KG1 (cell line): ENCODE measurements at places on chromosomes 1 and 21.

- no peak for DNase-seq
Measured at GRCh38 chr1:93324486-93325464, 20.9 kb upstream of the DR1 start.

- no peak for DNase-seq
Measured at GRCh38 chr1:12052008-12052573, 11.0 kb upstream of the TNFRSF8 start.

DNA sequence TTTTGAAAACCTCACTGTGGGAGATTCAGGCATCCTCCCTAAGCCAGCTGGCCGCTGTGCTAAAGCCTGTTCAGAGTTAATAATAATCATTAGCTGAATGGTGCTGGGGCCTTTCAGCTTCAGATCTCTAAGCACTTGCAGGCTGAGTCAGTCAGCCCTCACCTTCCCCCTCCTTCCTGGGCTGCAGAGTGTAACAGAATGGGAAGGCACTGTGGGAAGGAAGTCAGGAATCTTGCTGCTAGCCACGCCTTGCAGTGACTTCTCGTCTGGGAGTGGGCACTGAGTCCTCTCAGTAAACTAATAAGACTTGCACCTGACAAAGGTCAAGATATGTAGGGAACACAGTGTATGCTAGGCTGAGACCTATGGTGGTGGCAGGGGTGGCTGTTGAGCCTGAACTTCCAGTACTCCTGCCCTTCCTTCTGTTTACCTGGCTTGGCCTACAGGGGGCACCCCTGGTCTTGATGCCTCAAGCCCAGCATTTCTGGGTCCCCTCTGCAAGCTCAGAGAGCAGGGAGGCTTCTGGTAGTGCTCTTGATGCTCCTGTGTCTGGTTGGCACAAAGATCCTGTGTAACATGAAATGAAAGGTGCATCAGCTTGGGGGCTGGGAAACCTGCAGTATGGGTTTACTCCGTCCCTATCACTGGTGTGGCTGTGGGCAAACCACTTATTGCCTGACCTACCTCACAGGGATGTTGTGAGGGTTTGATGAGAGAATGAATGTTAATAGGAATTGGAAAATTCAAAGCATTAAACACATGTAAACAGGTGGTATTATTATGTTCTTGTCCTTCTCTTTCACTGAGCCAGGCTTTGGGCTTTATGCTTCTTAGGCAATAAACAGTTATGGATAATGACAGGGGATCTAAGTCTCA lies 6.0 kb downstream of the CYB561D1 start:
- DNase-seq: peak; percentile 19

- no peak for DNase-seq
Measured at GRCh38 chr1:108583757-108584427, 24.0 kb downstream of the EEIG2 start.

- no peak for DNase-seq
Measured at GRCh38 chr1:167491586-167492461, 26.5 kb downstream of the CD247 start.

DNA sequence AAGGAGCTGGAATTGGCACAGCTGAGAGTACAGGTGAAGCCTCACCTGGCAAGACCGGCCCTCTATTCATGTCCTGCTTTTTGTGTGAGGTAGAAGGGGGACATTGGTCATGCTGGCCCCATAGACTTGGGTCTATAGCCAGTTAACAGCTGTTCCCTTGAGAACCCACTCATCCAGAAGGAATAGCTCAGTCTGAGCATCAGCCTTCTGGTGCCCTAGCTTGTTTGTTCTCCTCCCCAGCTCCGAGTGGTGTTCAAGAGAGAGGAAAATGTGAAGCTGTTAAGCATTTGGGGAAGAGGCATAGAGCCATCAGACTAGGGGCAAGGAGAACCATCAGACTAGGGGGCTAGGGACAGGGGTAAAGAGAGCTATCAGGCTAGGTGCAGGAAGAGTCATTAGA lies 290.9 kb downstream of the SIPA1L2 start:
- no peak for DNase-seq

- no peak for DNase-seq
Measured at GRCh38 chr1:161214369-161214768, 726 bp upstream of the FCER1G start.

GRCh38 chr1:46767649-46768282 lies 31.1 kb upstream of the CYP4B1 start:
- no peak for DNase-seq

DNA sequence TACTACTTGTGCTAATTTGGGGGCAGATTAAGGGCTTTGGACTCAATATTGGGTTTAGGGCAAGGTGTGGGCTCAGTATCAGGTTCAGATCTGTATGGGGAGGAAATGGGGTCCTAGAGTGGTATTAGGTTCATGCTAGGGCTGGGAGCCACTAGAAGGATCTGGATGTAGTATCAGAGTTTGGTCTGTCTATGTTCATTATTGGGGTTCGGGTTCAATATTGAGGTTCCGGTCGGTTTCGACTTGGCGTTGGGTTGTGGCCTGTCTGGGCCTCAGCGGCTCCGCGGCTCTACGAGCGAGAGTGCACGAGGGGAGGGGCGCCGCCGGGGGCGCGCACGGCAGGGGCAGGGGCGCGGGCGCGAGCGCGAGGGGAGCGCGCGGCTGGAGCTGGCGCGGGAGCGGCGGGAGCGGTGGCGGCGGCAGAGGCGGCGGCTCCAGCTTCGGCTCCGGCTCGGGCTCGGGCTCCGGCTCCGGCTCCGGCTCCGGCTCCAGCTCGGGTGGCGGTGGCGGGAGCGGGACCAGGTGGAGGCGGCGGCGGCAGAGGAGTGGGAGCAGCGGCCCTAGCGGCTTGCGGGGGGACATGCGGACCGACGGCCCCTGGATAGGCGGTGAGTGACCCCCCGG lies at the start of gene PTPRF:
PTPRF (plus strand) TSS at position 401 of the 624 bp plus-strand sequence. CDS start 14,193 bp downstream, outside the sequence.
- DNase-seq: no peak

DNA sequence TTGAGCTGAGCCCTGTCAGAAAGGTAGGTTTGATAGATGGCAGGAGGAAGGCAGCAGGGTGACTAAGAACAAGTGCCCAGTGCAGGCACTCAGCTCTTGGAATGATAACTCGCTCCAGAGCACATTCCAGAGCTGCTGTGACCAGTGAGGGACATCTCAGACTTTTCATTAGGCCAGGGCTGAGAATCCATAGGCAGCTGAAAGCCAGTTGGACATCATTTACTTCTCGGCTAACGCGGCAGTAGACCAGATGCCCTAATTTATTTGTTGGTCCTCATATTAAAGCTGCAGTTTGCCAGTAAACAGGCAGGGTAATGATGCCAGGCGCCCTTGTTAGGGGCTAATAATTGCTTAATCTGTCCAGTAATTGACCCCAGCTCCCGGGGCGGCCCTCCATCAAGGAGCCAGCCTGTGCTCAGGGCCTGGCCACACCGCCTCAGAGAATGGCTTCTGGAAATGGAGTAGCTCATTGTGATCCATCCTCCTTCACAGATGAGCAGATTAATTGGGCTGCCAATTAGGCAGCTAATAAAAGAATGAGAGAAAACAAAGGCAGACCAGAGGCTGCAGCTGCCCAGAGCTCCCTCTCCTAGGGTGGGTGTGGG lies 122.0 kb downstream of the BEND5 start:
- no peak for DNase-seq

- no peak for DNase-seq
Measured at GRCh38 chr1:27141266-27142003, 13.5 kb downstream of the SLC9A1 start.

DNA sequence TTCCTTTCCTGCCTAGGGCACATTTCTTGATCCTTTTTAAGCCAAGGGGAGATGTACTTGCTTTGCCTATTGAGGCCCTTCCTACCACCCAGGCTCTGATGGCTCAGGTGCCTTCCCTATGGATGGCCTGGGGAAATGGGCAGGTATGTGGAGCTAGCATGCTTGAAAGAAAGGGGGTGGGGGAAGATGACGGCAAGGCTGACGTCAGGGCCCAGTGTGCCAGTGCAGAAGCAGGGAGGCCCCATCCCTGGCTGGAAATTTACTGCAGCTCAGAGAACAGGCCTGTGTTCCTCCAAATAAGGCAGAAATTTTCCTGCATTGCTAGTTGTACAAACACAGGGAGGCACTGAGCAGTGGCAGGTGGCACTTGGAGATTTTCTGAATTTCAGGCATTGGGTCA lies 453.2 kb upstream of the VAMP3 start:
- no peak for DNase-seq

DNA sequence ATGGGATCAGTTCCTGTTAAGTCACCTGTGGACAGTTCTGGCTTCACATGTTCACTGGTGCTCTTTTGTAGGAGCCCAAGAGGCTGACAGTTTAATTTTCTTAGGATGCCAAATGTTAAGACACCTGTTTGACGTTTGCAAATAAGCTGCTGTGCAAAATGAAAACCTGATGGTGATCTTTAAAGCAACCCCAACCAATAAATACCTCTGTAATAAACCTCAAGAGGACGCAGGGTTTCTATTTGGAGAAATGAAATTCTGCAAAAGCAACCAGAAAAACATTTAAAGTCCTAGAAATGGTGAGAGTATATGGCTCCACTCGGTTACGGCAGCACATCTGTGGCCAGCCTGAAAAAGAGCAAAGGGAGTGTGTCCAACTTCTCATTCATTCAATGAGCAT lies 5.7 kb upstream of the RHEX start:
- DNase-seq: no peak

- no peak for DNase-seq
Measured at GRCh38 chr1:117179471-117179870, 31.3 kb downstream of the VTCN1 start.

DNA sequence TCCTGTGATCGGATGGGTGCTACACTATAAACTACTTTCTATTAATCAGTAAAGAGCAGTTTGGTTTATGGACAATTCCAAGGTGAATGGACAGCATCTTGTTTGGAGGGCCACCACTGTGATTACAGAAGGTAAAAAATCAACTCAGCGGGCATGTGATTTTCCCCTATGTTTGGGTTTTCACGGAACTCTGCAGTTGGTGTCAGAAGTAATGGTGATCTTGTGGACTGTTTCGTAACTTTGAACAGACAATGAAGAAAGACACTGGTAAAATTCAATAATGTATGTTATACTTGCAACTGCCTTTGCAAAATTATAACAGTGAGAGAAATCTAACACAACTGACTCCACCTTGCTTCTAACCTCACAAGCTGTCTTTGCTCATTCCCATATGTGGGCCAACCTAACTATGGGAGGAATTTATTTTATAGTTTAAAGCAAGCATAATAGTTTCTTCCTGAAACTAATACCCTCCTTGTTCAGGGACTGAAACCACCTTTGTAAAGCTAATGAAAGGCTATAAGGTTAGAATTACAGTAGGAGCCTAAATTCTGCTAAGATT lies 53.2 kb downstream of the TRIM33 start:
- DNase-seq: no peak

DNA sequence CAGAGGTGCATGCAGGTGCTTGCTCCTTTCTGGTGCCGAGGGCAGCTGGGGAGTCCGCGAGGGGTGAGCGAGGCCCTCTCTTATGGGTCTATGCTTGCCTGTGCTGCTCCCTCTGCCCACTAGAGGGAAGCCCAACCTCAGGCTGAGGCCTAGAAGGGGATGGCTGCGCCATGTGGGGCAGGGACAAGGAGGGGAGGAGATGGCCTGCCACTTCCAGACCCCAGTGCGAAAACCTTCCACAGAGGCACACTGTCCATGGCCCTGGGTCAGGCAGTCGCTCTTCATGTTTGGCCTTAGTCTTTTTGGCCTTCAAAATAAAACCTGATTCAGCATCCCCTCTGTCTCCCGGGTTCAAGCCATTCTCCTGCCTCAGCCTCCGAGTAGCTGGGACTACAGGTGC lies 14.0 kb downstream of the RHBG start:
- DNase-seq: peak; percentile 28

DNA sequence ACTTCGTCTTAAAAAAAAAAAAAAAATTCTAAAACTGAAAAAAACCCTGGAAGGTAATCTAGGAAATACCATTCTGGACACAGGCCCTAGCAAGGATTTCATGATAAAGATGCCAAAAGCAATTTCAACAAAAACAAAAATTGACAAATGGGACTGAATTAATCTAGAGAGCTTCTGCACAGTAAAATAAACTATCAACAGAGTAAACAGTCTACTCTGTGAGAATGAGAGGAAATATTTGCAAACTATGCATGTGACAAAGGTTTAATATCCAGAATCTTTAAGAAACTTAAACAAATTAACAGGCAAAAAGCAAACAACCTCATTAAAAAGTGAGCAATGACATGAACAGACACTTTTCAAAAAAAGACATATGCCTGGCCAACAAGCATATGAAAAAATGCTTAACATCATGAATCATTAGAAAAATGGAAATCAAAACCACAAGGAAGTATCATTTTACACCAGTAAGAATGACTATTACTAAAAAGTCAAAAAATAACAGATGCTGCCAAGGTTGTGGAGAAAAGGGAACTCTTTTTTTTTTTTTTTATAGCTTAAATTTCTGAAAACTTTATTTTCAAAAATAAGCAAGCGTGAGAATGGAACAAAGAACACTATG lies 29.4 kb upstream of the RNPC3 start:
- DNase-seq: no peak

DNA sequence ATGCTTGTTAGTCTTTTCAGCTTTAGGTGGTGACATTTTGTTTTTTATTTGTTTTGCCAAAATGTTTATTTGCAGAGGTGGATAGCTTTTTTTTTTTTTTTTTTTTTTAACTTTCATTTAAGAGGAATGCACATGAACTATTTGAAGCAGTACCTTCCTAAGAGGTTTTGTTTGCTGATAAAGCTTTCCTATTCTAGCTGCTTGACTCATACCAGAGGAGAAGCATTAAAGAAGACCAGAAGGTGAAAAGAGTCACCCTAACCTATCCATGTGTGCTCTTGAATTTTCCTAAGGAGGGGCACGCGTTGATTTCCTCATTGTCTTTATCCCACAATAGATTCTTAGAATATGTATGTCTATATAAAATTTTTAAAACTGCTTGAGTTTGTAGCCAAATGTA lies 57.7 kb downstream of the PRDM2 start:
- no peak for DNase-seq

DNA sequence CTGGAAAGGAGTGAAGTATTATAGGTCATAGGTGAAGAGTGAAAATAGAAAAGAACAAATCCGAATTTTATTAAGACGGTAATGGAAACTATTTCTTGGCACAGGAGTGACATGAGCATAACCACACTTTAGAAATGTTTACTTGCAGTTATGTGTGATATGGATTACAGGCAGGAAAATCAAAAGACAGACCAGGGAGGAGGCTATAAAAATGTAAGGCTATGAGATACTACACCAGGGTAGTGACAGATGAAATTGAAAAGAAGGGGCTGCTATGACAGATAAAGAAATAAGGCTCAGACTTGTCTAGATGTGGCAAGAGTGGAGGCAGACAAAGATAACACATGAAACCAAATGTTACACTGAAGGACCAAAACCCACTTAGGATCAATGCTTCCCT lies 31.7 kb downstream of the GPATCH2 start:
- no peak for DNase-seq

- DNase-seq: no peak
Measured at GRCh38 chr1:25727635-25728286, 72.2 kb upstream of the SELENON start.

- no peak for DNase-seq
Measured at GRCh38 chr1:21257431-21258135, 32.7 kb downstream of the ECE1 start.

- no peak for DNase-seq
Measured at GRCh38 chr1:226320930-226321329, 12.0 kb upstream of the LIN9 start.

- DNase-seq: no peak
Measured at GRCh38 chr1:247273013-247273412, 17.1 kb downstream of the VN1R5 start.

- no peak for DNase-seq
Measured at GRCh38 chr1:170857955-170858354, 77.4 kb upstream of the MROH9 start.

GRCh38 chr1:170097449-170097948 lies 23.0 kb upstream of the KIFAP3 start:
- no peak for DNase-seq
